ENCODE measurements at places on chromosomes 7 and 10.

DNA sequence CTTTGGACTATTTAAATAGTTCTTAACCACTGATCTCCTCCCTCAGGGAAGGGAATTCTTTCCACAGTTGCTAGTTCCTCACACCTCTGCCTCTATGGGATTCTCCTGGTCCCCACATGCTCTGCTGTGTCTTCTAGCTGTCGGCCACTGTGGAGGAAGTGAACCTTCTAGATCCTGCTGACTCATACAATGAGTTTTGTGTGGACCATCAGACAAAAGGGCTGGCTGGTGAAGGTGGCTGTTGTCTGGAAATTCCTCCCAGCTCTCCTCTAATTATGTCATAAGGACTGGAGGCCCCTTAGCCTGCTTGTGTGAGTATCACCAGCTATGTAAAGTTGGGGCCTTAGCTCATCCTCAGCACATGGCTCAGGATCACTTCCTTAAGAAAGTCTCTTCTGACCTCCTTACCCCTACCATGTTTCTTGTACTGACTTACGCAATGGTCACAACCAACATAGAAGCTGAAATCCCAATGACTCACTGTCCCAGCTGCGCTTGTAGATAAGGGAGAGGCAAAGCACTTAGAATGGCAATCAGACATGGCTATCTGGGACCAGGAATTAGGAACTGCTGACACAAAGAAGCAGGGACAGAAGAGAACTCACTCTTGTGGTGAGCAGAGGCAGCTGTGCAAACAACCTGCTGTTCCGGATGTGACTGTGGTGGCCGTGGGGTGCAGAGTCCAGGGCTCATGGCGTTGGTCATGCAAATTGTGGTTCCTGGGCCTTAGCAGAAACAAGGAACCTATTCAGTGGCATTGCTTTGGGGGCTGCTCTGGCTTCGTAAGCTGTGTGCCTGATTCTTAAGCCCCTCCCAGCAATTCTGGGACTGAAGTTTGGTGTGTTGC, 2.5 kb upstream of the MACC1 start:
- DNase-seq, result peak; percentile 73

GRCh38 chr7:108016841-108017775, 14.1 kb upstream of the LAMB1 start:
- no peak for DNase-seq

GRCh38 chr10:30804478-30805055, 175.0 kb upstream of the LYZL2 start:
- peak; percentile 41 for DNase-seq

GRCh38 chr10:120735773-120736371, 115.3 kb upstream of the WDR11 start:
- DNase-seq, result no peak

DNA sequence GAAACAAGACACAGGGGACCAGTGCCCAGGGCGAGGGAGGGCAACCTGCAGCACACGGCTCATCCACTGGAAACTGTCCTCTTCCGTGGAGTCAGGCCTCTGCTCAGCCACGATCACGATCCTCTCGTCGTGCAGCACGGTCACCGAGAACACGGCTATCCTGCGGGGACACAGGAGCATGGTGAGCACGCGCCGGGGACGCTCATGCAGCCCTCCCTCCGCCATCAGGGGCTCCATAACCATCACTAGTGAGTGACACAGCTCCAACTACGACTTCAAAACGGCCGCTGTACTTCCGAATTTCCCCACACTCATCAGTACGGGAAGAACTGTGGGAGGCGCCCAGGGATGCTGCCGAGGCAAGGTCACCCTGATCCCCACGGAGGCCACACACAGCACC, 227.9 kb downstream of the ZMYND11 start:
- DNase-seq, result no peak

DNA sequence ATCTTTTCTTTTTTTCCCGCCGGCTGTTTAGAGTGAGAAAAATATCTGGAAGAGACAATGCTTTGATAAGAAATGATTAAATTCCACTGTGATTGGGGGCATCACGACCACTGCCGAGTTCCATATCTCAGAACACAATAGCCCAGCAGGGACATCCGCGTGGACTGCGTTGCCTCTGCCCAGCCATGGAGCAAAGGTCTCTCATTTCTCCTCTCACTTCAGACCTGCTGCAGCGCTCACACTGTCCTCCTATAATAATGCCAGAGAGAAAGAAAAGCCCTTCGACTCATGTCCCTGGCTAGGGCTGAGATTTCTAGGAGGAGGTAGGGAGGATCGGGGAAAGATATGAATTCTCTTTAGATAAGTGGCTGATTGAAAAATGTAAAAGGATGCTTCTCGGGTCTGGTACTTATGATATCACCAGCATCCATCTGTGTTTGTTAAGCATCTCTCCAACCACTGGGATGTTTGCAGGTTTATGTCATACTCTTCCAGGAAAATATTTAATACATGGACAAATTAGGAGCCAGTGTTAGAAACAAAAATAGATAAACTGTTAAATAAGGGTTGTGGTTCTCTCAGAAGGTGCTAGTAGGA, 472.9 kb upstream of the AKR1E2 start:
- DNase-seq, result no peak

DNA sequence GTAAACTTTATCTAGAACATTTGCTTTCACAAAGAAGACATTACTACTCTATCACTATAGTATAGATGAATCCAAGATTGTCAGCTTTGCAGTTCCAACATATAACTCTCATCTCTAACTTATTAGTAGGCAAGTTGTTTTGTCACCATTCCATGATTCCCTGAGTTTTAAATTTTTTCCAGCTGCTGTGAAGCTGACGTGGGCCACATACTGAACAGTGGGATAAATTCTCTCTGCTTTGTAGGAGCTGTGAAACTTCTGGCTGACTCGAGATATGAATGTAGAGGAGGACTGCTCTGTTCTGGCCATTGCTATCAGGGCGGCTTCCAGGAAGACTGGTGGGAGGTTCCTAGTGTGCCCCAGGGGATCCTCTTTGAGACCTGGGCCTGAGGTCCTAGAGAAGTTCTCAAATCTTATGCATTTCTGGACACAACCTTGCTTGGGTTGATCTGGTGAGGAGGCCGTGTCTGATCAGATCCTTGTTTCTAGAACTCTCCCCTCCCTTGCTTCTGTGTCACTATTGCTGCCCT, 58.0 kb downstream of the LSMEM1 start:
- no peak for DNase-seq

DNA sequence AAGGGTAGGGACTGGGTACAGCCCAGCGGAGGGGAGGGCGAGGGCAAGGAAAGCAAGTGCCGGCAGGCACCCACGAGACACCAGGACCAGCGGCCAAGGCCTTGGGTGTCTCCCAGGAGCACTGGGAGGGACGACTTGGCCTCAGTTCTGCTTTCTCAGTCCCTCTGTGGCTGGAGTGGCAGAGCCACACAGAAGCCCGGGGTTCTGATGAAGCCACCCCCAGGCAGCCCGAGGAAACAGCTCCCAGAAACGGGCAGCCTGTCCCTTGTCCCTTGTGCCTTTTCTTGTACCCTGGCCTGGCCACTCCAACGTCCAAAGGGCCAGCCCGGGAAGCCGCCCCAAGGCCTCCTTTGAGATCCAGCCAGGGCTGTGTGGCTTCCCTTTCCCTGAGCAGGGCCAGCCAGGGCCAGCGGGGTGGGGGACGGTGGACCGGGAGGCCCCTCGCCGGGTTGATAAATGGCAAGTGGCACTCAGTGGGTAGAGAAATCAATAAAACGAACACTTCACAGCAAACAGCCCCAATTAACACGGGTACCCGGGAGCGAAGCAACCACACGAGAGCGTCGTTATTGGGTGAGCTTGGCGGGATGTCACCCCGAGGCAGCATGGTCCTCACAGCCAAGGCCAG, 69.8 kb upstream of the GNA12 start:
- DNase-seq, result no peak

- no peak for DNase-seq
Measured at GRCh38 chr10:33664070-33664469, 329.6 kb upstream of the NRP1 start.

- no peak for DNase-seq
Measured at GRCh38 chr7:149816267-149816751, 21.9 kb upstream of the ZNF862 start.

DNA sequence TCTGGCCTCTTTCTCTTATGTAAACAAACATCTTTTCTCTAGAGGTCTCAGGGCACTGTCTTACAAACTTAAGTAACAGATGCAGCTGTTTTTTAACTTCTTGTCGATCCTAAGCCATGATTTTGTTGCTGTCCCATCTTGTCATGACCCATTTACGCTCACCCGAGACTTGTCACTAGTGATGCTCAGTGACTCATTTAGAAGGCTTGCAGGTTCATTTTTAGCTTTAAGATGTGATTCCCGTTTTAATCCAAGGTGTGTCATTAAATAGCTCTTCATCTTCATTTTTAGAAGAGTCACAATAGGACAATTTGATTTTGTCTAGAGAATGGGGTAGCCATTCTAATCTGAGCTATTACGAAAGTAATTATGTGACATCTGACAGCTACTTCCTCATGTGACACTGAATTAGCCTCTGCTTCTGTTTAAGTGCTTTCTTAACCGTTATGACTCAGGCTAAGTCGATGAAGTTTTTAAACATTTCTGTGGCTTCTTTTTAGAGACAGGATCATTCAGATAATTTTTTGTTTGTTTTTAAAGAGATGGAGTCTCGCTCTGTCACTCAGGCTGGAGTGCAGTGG, 42.7 kb downstream of the SPDYE5 start:
- no peak for DNase-seq

DNA sequence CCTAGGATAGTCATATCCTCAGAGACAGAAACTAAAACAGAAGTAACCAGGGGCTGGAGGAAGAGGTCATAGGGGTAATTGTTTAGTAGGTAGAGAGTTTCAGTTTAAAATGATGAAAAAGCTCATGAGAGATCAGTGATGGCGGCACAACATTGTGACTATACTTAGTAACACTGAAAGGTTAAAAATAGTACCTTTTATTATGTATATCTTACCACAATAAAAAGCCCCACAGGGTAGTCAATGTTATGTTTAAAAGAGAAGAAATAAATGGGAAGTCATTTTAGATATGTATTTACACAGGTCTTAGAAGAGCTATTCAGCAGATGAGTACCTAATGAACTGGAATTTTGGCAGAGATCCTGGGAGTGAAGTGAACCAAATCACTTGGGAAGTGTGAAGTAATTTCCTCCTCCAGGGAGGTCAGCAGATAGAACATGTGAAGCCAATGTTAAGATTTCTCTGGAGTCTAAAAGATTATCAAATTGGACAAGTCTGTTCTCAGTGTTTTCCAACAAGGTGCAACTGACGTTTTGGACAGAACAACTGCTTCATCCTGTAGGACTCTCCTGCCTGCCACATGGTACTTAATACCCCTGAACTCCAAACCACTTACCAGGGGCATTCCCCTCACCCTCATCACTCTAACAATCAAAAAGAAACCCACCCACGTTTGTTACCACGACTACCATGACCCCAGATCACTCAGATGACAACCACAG, 6.4 kb downstream of the CDCA7L start:
- DNase-seq, result no peak

DNA sequence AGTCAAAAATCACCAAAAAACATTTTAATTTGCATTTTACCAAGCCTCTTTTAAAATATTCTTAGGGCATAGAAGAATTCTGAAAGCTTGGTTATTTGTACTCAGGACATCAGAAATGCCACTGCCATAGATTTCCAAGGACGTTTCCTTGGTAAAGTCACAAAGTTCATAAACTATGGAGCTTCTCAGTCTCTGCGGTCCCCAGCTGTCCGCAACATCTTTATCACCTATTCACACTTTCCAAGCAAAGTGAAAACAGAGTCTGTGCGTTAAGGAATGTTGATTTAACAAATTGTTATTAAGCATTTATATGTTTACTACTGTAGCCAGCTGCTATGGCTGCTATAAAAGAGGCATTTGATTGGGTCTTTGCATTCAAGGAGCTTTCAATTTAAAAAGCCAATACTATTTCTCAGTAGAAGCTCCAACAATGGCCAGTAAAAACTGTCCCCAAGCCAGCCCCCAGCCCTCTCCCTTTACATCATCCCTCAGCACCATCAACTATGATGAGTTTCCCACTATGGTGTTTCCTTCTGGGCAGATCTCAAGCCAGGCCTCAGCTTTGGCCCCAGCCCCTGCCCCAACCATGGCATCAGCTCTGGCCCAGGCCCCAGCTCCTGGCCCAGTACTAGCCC, 36.8 kb downstream of the CADPS2 start:
- DNase-seq, result no peak

DNA sequence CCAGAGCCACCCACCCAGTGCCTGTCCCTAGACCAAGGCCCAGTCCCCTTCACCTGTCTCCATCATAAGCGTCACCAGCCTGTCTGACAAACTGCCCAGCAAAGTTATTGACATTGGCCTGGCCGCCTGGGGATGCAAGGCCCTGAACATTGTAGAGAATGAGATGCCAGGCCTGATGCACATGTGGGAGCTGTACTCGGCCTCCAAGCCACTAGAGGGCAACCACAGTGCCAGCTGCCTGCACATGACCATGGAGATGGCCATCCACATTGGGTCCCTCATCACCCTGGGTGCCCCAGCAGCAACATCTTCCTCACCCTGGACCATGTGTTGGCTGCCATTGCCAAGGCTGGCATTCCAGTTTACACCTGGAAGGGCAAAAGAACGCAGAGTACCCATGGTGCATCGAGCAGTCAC, 63.7 kb upstream of the ANTXRL start:
- DNase-seq, result no peak

- DNase-seq, result peak; percentile 16
Measured at GRCh38 chr7:87627634-87627994, 584 bp upstream of the RUNDC3B start.

DNA sequence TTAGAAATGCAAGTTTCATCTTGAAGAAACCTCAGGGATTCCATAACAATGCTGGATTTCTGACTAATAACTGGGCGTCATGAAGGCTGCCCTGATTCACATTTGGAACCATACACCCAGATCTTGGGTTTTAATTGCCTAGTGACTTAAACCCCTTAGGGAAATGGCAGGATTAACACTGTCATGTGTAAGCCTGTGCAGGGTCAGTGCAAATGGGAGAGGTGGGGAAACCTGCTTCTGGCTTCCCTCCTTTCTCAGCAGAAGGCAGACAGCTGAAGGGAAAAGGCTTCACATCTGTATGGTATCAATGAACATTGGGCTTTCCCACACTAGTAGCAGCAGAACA, 364.2 kb downstream of the ANKRD30A start:
- DNase-seq, result no peak

DNA sequence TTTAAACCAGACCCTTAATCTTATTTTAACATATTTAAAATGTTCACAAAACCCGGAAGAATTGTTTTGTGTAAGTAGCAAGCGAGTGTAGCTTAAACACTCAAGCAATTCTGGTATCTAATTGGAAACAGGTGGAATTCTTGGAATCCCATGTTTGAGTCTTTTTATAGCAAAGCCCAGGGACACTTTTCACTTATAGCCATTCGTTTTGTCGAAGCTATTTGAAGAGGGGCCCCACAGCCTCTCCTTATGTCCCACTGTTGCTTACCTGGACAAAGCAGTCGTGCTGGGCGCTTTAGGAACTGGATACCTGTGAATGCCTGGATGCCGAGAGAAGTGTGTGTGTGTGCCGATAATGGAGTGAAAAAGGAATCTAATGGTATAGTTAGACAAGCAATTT, 3.3 kb downstream of the CUX1 start:
- DNase-seq, result no peak

- no peak for DNase-seq
Measured at GRCh38 chr10:12995425-12995861, 6.1 kb downstream of the CCDC3 start.
